ENCODE measurements at places on chromosomes 1 and 21.

DNA sequence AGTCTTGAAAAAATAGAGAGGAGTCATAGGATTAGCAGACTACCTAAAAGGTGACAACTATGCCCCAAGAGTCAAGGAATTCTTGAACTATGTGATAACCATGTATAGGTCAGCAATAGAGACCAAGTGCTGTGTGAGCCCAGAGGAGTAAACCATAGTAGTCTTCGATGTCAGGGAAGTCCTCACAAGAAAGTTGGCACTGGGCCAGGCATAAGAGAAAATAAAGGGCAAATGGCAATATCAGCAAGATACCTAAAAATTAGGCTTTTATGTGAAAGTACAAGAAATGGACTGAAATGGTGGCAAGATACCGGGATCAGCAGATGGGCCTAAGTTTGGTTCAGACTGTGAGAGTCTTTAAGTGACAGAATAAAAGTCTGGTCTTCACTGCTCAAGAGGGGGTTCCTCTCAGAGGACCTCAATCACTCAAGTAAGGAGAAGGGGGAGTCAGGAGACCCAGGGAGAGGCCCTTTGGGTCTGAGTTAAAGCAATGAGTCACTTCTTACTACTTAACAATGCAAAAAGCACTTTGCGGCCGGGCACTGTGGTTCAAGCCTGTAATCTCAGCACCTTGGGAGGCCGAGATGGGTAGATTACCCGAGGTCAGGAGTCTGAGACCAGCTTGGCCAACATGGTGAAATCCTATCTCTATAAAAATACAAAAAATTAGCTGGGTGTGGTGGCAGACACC is 95.0 kb downstream of the TEX35 start:
- no peak for DNase-seq

DNA sequence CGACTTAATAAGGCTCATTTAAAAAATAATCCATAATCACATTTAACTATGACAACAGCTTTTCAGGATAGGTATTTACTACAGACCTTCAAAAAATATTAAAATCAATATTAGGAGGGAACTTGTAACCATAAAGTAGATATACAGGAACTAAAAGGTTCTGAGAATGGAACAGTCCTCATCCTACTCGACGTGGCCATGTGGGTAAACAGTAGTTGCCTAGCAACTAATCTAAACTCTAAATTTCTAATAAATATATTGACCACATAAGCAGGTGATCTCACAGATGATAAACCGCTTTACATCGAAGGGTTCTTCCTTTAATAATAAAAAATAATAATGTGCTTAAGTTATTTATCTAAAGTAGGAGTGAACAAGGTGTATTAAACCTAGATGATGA is 7.9 kb downstream of the AKT3 start:
- no peak for DNase-seq

GRCh38 chr1:210922666-210923065 is 211.3 kb downstream of the KCNH1 start:
- DNase-seq: no peak

DNA sequence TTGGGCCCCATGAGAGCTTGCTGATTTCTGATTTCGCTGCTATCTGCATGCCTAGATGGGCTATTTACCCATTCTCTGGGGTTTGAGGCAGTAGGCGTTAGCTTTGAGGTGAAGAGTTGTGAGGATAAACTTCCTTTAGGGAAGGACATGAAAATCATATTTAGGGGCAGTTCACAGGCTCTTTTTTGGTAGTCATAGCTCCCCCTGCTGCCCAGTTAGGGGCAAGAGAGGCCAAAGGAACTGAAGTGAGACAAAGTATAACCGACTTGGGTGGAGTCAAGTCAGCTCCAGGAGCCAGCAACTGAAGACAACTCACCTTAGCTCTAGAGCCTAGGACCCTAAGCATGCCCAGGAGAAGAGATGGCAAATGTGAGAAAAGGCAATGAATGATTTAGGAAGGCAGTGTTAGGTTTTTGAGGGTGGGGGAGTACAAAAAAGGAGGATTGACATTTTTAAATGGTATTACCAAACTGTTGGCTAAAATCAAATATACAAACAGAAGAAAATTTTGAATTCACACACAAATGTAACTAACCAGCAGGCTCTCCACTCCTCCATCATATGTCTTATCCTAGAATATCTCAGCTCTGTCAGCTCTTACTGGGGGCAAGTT is 625.2 kb downstream of the LMO4 start:
- peak; percentile 63 for DNase-seq

- DNase-seq: no peak
These were observed 7.2 kb upstream of the TNFRSF25 start for GRCh38 chr1:6473156-6473555.

DNA sequence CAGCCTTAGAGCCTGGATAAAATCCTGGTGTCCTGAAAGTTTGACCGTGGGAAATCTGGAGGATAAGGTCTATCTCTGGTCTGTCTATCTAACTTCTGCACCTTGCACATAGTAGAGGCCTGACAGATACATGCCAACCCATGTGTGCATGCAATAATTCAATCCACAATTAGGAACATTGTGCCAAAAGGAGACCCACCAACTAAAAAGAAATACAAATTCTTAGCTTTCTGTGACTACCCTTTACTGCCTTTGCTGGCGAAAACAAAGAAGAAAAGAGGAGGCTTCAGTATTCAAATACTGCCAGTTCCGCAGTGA is 381 bp upstream of the KLHL20 start:
- DNase-seq: no peak

GRCh38 chr1:233627376-233627775 is 13.5 kb downstream of the KCNK1 start:
- no peak for DNase-seq

GRCh38 chr1:176434234-176434633 is 28.7 kb upstream of the PAPPA2 start:
- DNase-seq: no peak

DNA sequence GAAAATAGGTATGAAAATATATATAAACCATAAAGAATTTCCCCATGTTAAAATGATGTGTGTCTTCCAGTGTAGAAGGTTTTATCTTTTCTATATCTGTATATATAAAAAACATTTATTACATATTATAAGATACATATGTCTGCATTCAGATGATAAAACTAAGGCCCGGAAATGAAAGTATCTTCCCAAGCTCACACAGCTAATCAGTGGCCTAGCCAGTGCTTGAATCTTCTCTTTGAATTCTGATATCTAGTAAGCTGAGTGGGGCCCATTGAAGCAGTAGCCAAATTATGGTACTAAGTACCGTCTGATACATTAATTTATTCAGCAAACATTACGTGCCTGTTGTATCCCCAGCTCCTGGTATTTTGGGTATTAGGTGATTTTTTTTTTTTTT is 28.6 kb downstream of the UCK2 start:
- DNase-seq: no peak

- no peak for DNase-seq
These were observed 14.0 kb downstream of the GSTM5 start for GRCh38 chr1:109726007-109726406.

GRCh38 chr1:219467524-219467923 is 145.4 kb downstream of the ZC3H11B start:
- no peak for DNase-seq

- no peak for DNase-seq
These were observed 7.8 kb upstream of the ELK4 start for GRCh38 chr1:205639567-205639966.

DNA sequence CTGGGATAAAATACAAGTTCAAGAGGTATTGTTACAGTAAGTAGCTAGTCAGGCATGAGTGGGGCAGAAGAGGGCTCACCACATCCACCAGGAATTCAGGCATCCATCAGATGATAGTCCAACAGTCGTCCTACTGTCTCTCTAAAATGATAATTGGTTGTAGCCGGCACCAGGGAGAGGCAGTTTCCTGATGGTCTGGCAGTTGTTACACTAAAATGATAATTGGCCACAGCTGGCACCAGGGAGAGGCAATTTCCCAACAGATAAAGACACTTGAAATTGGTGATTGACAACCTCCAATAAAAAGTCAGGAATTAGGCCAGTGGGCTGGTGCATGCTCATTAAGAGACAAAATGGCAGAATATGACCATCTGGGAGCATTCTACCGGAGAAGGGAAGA is 545.8 kb downstream of the AMY1C start:
- DNase-seq: no peak

GRCh38 chr1:114715952-114716303 is 643 bp downstream of the NRAS start:
- no peak for DNase-seq

DNA sequence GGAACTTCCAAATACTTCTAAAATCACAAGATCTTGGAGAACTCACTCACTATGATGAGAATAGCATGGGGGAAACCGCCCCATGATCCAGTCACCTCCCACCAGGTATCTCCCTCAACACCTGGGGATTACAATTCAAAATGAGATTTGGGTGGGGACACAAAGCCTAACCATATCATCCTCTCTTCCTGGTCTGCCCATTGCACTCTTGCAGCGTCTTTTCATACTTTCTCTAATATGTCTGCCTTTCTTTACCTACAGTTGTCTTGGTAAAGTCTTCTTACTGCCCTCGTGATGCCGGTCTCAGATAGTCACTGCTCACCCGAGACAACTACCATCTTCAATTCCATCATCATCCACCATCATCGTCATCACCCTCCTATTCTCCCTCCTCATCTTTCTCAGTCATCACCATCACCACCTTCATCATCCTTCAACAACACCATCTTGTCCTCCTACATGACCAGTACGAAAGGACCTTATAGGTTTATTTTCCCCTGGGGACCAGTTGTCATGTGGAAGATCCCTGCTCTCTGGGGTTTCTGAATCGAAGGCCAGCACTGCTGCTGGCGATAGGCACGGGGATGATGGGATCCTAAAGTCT is 58.5 kb upstream of the CASZ1 start:
- no peak for DNase-seq

DNA sequence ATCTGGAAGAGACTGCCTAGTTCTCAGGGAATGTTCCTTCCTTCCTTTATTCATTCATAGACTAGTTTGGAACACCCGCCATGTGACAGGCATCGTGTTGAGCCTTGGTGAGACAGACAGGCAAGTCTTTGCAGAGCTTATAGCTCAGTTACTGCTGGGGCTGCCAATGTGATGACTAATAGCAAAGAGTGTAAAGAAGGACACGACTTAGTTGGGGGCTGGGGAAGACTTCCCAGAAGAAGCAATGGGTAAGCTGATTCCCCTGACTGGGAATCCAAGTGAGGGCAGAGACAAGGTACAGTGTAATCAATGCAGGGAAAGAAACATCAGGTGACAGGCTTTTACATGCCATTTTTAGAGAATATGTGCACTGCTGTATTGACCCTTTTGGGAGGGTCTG is 51.2 kb downstream of the TENT5C start:
- peak; percentile 47 for DNase-seq

DNA sequence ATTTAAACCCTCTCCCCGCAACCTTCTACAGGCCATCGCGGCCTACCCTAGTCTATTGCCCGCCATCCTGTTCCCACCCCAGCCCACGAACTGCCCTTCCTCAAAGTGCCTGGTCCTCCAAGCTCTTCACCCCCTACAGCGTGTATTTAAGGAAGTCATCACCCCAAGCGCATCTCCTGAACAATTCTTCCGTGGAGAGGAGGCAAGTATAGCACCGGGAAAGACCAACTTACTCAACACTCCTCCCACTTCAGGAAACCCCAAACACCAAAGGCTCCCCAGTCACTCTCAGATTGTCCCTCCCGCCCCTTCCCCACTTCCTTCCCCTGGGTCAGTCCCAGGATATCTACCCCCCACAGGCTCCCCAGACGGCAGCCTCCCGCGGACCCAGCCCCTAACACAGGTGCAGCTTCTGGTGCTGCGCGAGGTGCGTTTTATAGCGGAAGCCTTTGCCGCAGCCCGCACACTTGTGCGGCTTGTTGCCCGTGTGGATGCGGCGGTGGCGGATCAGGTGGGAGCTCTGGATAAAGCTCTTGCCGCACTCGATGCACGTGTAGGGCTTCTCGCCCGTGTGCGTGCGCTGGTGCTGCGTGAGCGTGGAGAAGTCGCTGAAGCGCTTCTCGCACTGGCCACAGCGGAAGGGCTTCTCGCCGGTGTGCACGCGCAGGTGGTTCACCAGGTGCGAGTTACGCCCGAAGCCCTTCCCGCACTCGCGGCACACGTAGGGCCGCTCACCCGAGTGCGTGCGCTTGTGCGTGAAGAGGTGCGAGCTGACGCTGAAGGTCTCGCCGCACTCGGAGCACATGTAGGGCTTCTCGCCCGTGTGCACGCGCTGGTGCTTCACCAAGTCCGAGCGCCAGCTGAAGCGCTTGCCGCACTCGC is 25.5 kb downstream of the ZNF697 start:
- no peak for DNase-seq

DNA sequence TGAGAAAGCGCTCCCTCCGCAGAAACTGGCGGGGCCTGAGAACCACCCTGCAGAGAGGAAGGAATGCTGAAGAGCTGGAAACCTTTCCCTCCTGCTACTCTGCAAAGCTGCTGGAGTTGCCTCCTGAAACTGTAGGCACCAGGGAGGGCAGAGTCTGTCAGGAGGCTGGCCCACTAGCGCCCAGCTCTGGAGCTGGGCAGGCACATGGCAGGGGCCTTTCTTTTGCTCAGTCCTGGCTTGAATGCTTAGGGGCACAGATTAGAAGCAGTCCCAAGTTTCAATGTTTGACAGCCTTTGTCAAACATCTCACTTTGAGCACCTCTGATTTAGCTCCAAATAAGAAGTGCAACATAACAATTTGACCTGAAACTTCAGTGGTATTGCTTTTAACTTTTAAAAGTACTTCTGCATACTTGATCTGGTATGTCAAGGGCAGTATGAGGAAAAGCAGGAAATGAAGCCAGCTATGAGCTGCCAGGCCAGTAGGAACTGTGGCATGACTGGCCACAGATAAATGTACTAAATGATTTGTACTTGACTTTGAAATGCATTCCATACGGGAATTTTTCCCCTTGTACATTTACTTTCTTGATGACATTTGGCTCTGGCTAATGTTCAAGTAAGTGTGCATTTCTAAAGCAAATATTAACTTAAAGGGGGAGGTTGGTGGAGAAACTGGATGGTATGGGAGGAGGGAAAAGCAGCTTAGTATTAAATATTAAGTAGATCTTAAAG is 7.2 kb downstream of the C1orf116 start:
- DNase-seq: peak; percentile 87

GRCh38 chr21:38660333-38661196 is 145.2 kb upstream of the ETS2 start:
- DNase-seq: no peak

DNA sequence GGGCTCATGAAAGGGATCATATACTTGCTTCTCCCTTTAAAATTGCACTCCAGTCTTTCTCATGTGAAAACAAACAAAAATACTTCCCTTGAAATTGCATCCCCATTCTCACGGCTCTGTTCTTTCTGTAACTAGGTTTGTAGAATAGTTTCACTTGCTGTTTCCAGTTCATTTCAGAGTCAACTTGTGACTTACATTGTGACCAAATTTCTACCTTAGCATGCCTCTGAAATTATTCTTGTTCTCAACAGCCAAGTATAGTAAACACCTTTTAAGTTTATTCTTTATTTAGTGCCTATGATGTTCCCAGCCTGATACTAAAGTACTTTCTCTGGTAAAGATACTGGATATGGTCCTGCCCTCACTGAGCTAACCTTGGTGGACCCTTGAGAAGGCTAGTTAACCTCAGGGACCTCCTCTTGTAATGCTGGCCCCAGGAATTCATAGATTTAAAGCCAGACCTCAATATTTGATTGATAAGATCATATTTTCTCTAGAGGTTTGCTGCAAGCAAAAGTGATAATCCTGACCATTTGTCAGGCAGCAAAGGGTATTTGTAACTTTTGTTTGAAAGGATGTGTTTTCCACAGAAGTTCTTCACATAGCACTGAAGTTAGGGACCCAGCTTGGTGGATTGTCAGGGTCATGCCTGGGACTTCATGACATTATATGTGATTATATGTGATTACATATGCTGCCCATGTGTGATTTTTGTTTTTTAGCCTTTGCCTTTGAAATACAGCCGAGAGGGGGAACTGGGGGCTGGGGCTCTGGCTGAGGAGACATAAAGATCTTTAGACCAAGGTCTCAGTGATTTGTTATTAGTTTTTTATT is 29.6 kb downstream of the VANGL2 start:
- no peak for DNase-seq

GRCh38 chr1:57036641-57037579 is 71.1 kb upstream of the C8B start:
- no peak for DNase-seq
